Mammary epithelial cell (primary cell): ENCODE measurements at places on chromosomes 7 and 10. TPM values are rescaled to one million over a fixed set of nuclear protein-coding genes. Genes with fewer than 3 reads are reported as not detected.

TAS2R41 gene
- not detected for polyA plus RNA-seq

TMEM213 gene
- polyA plus RNA-seq, result not detected

GIMAP2 gene
- 0.31 TPM for polyA plus RNA-seq

HECW1 gene
- not detected for polyA plus RNA-seq

ABCB4 gene
- polyA plus RNA-seq, result 0.06 TPM

CFAP46 gene
- polyA plus RNA-seq, result not detected

CHST3 gene
- polyA plus RNA-seq, result 18.1 TPM

GATAD1 gene
- 13.5 TPM for polyA plus RNA-seq

SYCE1 gene
- not detected for polyA plus RNA-seq
